ENCODE measurements at places on chromosomes 2 and 18.

- peak; percentile 57 for DNase-seq
These were observed 51.1 kb downstream of the LPIN2 start for GRCh38 chr18:2961821-2962220.

GRCh38 chr2:67649331-67650261, 252.5 kb downstream of the ETAA1 start:
- peak; percentile 64 for DNase-seq

- DNase-seq, result peak; percentile 80
These were observed 68.8 kb downstream of the LTBP1 start for GRCh38 chr2:33015421-33016142.

GRCh38 chr2:231393149-231394131, 2.1 kb upstream of the B3GNT7 start:
- DNase-seq, result no peak

DNA sequence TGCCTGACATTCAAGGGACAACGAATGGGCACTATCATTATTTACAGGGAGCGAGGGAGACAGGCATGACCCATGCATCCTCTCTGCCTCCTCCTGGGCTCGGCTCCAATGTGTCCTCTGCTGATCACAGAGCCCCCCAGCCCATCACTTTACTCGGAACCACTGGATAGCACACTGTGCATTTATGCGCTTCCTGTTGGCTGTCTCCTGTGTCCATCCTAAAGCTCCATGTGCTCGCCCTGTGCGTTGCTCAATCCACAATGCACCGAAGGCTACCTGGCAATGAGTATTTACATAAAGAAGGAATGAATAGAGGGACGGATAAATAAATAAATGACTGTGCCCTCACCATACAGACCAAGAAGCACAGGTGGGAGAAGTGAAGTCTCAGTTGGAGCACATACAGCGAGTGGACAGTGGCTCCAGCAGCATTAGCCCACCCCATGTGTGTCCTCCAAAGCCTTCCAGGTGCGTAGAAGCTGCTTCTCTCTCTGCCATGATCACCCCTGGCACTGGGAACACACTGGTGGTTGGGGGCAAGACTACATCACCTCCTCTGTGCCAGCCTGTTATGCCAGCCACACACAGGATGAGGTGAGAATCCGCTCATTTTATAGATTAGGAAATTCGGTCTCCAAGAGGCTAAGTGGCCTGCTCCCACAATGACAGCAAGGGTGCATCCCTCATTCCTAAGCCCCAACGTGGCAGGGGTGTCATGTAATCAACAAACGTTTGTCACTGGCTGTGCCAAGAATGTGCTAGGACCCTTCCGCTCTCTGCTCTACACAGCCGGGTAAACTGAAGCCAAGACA, 2.3 kb upstream of the GDF7 start:
- DNase-seq, result peak; percentile 9

DNA sequence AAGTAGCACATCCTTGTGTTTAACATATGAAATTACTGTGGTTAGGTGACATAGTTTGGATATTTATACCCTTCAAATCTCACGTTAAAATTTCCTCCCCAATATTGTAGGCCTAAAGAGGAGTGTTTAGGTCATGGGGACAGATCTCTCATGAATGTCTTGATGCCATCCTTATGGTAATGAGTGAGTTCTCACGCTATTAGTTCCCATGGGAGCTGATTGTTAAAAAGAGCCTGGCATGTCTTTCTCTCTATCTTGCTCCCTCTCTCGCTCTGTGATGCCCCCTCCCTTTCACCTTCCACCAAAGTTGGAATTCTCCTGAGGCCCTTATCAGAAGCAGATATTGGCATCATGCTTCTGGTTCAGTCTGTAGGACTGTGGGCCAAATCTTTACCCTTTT, 660.1 kb downstream of the ADCYAP1 start:
- DNase-seq, result no peak

- DNase-seq, result peak; percentile 1
These were observed 445.8 kb upstream of the RGPD4 start for GRCh38 chr2:107380912-107381311.

DNA sequence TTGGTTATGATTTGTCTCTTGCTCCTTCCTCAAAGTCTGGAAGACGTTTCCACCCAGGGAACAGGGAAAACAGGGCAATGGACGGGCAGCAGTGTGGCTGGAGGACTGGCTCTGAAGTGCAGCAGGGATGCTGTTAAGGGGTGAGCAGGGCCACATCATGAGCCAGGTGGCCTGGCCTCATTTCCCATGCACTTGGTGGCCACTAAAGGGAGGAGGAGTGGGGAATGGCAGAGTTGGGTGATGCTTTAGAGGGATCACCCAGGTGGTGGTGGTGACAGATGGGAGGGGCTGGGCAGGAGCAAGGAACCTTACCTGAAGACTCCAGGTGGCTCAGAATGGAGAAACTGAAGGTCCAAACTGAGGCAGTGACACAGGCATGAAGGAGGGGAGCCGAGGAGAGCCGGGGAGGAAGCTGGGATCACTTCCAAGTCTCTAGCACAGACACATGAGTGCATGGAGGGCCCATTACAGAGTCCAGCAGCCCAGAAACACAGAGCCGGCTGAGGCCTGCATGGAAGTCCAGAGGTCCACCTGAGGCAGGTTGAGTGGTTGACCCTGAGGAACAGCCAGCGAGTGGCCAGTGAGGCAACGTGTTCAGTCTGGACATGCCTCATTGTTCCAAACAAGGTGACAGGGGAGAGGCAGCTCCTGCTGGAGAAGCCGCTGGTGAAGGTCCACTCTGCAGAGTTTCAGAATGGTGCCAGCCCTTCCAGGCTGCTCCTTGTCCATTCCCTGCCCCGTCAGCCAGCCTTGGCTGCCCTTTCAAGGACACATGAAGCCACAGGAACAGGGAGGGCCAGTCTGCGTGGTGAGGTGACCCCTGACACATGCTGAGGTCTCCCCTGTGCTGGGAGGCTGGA, 91.7 kb downstream of the LPIN1 start:
- DNase-seq, result no peak

GRCh38 chr2:101106453-101107181, 44.6 kb downstream of the TBC1D8 start:
- DNase-seq, result no peak

- no peak for DNase-seq
These were observed 91.2 kb upstream of the LDAH start for GRCh38 chr2:20914087-20914486.

DNA sequence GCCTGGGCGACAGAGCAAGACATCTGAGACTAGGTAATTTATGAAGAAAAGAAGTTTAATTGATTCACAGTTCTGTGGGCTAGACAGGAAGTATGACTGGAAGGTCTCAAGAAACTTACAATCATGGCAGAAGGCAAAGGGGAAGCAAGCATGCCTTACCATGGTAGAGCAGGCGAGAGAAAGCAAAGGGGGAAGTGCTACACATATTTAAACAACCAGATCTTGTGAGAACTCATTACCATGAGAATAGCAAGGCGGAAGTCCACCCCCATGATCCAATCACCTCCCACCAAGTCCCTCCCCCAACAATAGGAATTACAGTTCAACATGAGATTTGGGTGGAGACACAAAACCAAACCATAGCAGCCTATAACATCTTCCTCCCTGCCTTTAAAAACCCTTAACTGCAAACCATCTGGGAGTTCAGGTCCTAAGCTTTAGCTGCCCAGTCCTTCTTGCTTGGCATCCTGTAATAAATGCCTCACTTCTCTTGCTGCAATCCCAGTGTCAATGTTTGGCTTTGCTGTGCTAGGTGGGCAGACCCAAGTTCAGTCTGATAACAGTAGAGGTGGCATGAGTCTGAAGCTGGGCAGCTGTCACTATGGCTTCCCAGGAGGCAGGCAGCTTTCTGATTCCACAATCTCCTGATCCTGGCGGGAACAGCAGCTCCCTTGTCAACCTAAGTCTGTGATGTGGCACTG, 11.2 kb upstream of the SP5 start:
- no peak for DNase-seq

- peak; percentile 61 for DNase-seq
These were observed 13.2 kb downstream of the EVA1A start for GRCh38 chr2:75547345-75548035.
